Stomach (tissue), 19 donors: ENCODE measurements at places on chromosomes 2 and 18. TPM values are rescaled to one million over a fixed set of nuclear protein-coding genes. Genes with fewer than 3 reads are reported as not detected.
A peak's percentile ranks its signal among the peaks of the same experiment; 100 is the strongest.

The MOGAT1 gene
- 0.15 TPM for polyA plus RNA-seq

The RFX8 gene
- not detected for polyA plus RNA-seq

The KCNJ3 gene
- not detected for polyA plus RNA-seq

The ADD2 gene
- polyA plus RNA-seq = 0.13 TPM

DNA sequence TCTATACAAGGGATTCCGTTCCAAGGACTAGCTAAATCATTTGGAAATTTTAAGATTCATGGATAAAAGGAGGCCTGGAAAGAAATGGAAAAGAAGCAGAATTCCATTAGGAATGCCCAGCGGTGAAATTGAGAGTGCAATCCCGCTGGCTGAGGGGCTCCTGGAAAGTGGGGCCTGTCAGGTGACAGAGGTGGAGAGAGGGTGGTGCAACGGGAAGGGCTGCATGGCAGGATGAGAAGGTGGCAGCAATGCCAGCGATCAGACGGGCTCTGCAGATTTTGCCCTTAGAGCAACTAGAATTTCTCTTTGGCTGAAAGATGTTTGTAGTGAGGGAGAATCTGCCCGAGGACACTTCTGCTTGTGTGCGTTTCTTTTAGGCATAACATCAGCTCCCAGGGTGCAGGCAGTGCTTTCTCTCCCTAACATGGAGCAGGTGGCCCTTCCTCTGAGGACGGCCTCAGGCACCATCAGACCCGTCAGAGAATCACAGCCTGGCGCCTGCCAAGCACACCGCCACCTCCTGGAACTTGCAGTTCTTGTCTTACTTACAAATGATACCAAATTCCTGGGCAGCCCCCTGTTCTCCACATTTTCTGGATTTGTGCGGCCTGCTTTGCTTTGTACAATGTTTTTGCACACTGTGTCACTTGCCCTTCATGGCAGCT is 261.6 kb downstream of the NDUFA10 start:
- no peak for DNase-seq
- no peaks in the 10 kb centered on the region for H3K36me3 ChIP-seq
- no peak overlapping the region for H3K4me3 ChIP-seq
- H3K27ac ChIP-seq = no peak overlapping the region

- no peak overlapping the region for H3K27ac ChIP-seq
- H3K4me3 ChIP-seq = no peak overlapping the region
- no peaks in the 10 kb centered on the region for H3K4me1 ChIP-seq
Observed at GRCh38 chr18:36006997-36007396, 34.5 kb downstream of the RMP24 start.

DNA sequence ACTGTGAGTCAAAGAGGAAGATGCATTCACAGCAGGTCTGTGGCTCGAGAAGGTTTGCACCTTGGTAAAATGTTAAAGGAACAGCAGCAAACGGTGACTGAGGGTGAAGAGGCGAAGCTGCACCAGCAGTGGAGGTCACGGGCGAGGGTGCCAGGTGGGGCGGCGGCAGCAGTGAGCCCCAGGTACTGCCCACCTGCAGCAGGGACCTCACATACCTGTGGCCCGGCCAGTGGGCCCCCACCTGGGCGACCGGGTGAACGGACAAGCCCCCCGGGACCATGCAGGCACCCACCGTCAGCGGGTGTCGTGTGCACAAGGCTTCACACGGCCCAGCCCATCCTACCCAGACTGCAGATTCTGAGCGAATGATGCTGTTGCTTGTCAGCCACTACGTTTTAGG is 23.6 kb upstream of the KCNG2 start:
- H3K4me3 ChIP-seq = no peak overlapping the region
- H3K27ac ChIP-seq = no peak overlapping the region
- DNase-seq = no peak
- H3K27me3 ChIP-seq = no peaks in the 10 kb centered on the region
- no peaks in the 10 kb centered on the region for H3K4me1 ChIP-seq
- H3K36me3 ChIP-seq = no peaks in the 10 kb centered on the region

GRCh38 chr18:37182340-37183135 is 353.6 kb downstream of the KIAA1328 start:
- H3K4me3 ChIP-seq = no peak overlapping the region
- H3K36me3 ChIP-seq = no peaks in the 10 kb centered on the region
- no peaks in the 10 kb centered on the region for H3K27me3 ChIP-seq
- no peaks in the 10 kb centered on the region for H3K4me1 ChIP-seq
- H3K27ac ChIP-seq = no peak overlapping the region

DNA sequence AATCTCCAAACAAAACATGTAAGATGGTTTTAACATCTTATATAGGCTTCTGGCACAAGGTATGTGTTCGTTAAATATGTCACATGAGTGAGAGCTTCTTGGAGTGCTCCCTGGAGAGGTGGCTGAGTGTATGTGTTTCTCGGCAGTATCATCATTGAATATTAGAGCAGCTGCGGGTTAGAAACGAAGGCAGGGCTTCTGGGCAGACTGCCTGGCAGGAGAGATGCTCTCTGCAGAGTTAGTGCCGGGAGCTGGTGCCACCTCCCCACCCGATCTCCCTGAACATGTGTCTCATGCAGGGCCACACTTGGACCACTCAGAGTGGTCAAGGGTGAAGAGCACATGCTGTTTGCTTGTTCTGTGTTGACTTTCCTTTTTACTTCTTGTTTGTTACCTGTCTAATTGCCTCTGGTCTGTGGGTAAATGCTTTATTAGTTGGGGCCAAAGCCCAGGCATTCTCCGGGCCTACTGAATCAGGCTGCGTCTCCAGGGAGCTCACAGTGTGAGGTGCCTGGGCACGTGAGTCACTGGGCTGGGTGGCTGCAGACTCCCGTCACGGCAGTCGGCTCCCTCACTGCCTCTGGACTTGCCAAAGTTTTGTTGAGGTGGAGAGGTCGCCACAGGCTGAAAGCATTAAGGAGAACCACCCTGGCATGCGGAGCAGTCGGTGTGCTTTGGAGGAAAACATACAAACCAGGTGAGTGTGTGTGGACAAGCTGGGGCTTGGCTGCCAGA is 246.6 kb downstream of the FHOD3 start:
- H3K27ac ChIP-seq = peak overlapping the region; percentile 17
- DNase-seq = no peak
- H3K4me3 ChIP-seq = no peak overlapping the region
- no peaks in the 10 kb centered on the region for H3K27me3 ChIP-seq

GRCh38 chr2:170492010-170492409 is 223.1 kb upstream of the SP5 start:
- no peaks in the 10 kb centered on the region for H3K27me3 ChIP-seq
- no peak overlapping the region for H3K4me3 ChIP-seq
- no peak for DNase-seq
- H3K27ac ChIP-seq = no peak overlapping the region
- H3K4me1 ChIP-seq = no peaks in the 10 kb centered on the region

DNA sequence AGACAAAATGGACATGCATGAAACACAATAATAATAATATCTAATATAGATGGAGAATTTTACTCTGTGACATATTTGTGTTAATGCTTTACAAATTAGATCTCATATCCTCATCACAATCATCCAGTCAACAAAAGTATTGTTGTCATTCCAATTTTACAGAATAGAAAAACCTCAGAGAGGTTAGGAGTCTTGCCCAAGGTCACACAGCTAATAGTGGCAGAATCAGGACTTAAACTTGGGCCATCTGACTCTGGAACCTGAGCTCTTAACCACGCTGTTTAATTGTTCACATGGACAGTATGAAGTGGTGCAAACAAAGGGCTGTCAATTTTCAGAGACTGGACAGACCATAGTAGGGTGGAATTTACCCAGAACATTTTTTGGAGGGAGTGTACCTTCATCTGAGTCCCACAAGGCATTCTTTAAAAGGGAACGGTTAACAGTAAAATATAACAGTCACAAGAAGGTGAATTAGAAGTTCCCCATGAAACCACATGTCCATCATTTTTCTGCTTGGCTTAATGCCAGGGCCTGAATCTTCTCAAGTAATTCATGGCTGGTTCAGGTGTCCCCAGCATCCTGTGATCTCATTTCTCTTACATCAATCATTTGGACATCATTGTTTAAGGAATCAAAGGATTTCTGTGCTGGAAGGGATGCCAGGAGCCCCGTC is 35.4 kb upstream of the CCDC93 start:
- no peaks in the 10 kb centered on the region for H3K4me1 ChIP-seq
- no peak overlapping the region for H3K4me3 ChIP-seq
- H3K27ac ChIP-seq = no peak overlapping the region
- DNase-seq = no peak

GRCh38 chr2:120347396-120348060 is 1.6 kb downstream of the INHBB start:
- H3K4me1 ChIP-seq = peaks cover 35% of the 10 kb centered on the region
- H3K36me3 ChIP-seq = no peaks in the 10 kb centered on the region
- no peak for DNase-seq
- no peak overlapping the region for H3K27ac ChIP-seq

- H3K27ac ChIP-seq = no peak overlapping the region
- no peak for DNase-seq
- peaks cover 9% of the 10 kb centered on the region for H3K4me1 ChIP-seq
Observed at GRCh38 chr2:17533546-17533945, 7.0 kb upstream of the VSNL1 start.

- DNase-seq = no peak
- no peaks in the 10 kb centered on the region for H3K27me3 ChIP-seq
- no peak overlapping the region for H3K4me3 ChIP-seq
- no peaks in the 10 kb centered on the region for H3K36me3 ChIP-seq
- H3K27ac ChIP-seq = no peak overlapping the region
Observed at GRCh38 chr2:137181370-137181769, 416.0 kb downstream of the THSD7B start.

GRCh38 chr2:170714381-170715061 is 616 bp upstream of the SP5 start:
- peak; percentile 78 for DNase-seq
- H3K4me3 ChIP-seq = peak overlapping the region; percentile 52
- peaks cover 6% of the 10 kb centered on the region for H3K27me3 ChIP-seq
- H3K36me3 ChIP-seq = no peaks in the 10 kb centered on the region

- H3K4me3 ChIP-seq = no peak overlapping the region
- DNase-seq = no peak
- no peaks in the 10 kb centered on the region for H3K36me3 ChIP-seq
- H3K4me1 ChIP-seq = no peaks in the 10 kb centered on the region
Observed at GRCh38 chr2:147546109-147546508, 298.7 kb upstream of the ACVR2A start.
